ENCODE measurements at places on chromosomes 12 and 14.
A peak's percentile ranks its signal among the peaks of the same experiment; 100 is the strongest.

DNA sequence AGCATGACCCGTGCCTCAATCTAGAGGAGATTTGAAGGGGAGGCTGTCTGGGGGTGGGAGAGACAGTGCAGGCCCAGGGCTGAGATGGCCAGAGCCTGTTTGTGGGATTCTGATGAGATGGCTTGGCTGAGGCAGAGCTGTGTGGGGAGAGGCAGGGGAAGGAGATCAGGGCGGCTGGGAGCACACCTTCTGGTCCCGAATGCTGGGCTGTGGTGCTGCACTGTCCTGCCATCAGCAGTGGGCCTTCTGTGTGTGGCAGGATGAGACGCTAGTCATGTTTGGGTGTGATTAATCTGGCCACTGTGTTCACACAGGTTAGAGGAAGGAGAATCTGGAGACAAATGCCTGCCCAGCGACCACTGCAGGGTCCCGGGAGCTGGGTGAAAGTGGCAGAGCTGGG is 300.9 kb downstream of the CACNA1C start:
- no peak for DNase-seq

DNA sequence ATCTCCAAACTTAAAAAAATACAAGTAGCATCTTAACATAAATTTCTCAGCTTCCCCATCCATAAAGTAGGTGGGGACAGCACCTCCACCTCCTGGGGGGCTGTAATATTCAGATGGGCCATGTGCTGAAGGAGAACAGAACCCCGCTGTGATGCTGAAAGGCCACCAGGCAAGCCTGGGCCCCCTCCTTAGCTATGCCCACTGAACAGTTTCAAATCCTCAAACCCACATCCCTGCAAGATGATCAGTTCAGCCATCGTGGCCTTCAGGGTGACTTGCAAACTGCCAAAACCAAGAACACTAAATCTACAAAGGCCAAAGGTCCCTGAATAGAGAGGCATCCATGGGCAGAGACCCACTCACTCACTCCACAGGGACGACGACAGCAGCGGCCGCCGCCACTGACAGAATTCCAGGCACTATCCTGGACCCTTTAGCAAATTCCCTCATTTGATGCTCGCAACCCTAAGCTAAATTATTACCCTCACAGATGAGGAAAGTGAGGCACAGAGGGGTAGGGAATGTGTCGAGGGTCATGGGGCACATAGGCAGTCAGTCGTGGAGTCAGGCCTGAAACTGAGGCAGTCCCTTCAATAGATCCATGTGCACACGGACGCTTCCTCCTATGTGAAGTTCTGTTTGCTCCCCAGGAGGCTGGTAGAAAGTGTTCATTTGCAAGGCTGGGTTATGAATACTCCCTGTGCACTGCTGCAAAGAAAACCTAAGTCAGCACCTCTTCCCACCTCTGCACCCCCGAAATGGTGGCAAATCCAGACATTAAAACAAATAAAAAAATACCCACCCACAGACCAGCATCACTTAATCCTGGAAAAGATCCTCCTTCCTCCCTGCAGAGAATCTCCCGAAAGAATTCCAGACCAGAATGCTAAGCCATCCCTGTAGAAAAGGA is 5.9 kb downstream of the ITPK1 start:
- DNase-seq = no peak

- DNase-seq = peak; percentile 80
Measured at GRCh38 chr12:57519796-57520052, 590 bp downstream of the DDIT3 start.

- no peak for DNase-seq
Measured at GRCh38 chr12:47740606-47741339, 15.5 kb upstream of the ENDOU start.

- no peak for DNase-seq
Measured at GRCh38 chr12:57840726-57841125, 5.8 kb downstream of the CTDSP2 start.

DNA sequence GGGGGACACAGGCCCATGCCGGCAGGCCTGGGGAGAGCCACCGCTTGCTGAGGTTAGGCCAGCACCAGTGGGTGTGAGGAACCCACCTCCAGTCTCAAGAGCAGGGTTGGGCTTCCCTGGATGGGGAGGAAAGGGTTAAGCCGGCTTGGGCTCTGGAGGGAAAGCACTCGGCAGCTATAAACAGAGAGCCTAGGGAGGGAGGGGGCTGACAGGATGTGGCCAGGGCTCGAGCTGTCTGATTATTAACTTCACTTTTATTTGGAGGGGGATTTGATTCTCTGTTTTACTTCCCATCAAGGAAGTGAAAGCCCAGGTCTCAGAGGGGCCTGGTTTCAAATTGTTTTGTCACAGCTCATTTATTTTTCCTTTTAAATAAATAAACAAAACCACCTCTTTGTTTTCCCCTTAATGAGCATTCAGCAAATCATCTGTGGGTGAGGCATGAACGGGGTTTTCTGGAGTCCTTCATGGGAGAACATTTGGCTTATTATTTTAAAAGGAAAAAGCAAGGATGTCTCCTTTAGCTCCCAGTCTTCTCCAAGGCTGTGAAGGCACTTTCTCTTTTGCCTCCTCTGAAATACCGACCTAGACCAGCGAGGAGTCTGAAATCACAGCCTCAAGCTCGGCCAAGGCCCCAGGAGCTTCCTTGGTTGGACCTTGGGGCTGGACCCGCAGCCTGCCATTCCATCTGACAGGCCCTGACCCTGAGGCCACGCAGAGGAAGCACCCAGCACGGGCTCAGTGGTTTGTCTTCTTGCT is 21.9 kb upstream of the ZFP36L1 start:
- peak; percentile 64 for DNase-seq

DNA sequence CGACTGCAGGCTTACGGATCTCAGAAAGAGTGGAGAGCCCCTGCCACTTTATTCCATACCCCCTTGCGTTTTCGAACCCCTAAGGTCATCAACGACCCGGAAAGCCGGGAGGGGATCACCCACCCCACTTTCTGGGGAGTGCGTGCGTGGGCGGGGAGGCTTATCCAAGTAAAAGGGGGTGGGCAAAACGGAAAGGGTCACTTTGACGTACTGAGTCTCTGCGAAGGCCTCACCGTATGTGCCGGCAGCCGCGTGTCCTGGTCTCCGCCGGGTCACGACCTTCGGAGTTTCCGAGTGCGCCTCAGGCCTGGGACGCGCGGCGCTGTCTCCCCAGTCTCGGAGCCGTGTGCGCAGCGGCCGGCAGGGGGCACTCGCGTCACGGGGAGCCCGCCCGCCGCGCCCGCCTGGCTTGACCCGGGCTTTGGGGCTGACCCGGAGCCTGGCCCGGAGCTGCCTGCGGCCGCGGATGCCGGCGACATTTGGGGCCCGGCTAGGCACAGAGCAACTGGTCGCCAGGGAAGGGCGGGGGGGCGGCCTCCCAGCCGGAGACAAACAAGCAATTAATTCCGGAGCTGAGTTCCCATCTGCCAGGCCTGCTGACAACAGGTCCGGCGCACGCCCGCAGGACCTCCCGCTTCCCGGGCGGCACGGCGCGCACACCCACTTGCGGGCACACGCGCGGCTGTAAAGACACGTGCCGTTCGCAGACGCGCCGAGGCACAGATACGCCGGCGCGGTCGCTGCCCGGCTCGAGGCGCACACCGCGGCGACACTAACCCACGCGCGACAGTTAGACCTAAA is 890 bp upstream of the KIF26A start:
- peak; percentile 92 for DNase-seq

DNA sequence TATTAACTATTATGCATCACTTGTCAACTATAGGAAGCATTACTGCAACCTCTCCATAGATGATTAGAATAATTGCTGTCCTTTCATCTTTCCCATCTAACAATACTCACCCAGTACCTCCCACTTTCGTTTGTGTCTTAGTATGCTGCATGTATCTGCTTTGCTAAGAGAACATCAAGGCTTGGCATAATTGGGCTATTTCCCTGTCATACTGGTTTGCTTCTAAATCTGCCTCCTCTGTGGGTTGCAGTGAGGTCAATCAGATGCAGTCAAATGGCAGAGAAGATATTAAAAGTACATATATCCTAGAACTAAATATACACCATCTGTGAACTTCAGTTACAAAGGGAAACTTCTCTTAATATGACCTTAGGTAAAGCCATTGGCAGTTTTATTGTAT is 710.8 kb downstream of the DIO2 start:
- no peak for DNase-seq

DNA sequence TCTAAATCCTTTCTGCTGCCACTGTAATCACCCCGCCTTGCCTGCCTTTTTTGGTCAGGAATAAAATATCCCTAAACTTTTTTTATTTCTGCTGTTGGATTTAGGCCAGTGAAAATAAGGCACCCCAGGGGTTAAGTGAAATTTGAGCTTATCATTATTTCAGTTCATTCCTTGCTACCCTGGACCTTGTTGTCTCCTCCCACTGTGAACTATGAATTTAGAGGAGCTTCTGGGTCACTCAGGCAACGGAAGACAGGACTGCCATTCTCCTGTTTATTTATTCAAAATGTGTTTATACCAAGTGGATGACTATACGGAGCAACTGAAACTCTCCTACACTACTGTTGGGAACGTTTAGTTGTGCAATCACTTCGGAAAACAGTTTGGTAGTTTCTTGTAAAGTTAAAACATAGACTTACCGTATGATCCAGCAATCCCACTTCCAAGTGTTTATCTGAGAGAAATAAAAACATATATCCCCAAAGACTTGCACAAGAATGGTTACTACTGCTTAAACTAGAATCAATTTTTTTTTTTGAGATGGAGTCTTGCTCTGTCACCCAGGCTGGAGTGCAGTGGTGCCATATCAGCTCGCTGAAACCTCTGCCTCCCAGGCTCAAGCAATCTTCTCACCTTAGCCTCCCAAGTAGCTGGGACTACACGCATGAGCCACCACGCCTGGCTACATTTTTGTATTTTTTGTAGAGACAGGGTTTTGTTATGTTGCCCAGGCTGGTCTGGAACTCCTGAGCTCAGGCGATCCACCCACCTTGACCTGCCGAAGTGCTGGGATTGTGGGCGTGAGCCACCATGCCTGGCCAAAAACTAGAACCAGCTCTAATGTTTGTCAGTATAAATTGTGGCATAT is 2.3 kb upstream of the TRAFD1 start:
- no peak for DNase-seq

GRCh38 chr12:6827982-6828780 is at the start of gene P3H3:
P3H3 (plus strand) TSS chr12:6828407; CDS start chr12:6828441, 34 bp downstream.
- peak; percentile 83 for DNase-seq

DNA sequence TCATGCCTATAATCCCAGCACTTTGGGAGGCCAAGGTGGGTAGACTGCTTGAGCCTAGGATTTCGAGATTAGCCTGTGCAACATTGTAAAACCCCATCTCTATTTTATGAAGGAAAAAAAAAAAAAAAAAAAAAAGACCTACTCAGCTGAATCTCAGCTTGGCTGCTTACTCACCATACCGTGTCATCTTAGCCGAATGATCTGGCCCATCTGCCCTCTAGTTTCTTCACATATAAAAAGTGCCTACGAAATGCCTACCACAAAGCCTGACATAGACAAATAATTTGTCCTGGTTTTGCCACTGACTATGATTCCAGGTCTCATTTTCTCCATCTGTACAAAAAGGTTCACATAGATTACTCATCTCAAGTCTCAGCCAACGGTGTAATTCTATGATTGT is 10.1 kb downstream of the DIABLO start:
- no peak for DNase-seq

DNA sequence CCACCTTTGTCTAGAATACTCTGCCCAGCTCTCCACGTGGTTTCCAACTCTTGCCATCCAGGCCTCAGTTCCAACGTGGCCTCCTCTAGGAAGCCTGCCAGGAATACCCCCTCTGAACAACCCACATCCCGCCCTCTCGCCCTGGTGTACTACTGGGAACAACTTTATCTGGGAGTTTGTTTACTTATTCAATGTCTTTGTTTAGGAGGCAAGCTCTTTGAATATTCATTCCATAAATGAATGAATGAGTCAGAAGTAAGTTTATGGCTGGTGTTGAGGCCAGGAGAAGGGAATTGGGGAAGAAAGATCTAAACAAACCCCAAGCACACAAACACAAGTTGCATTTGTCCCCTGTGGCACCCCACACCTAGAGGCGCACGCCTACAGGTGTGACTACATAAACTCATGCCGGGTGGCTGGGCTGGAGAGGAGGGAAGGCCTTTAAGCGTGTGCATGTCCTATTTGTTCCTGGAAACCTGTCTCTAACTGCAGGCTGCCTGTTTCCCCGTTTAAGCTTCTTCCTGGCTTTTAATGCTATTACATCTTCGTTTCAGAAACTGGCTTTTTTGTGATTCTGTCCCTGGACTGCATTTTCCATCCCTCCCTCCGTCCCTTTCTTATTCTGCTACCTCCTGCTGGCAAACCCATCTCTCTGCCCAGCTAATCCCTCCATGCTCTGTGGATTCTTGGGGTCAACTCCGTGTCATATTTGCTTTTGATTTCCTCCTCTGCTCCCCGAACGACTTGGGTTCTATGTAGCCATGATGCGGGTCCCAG is 57.9 kb downstream of the FZD10 start:
- peak; percentile 50 for DNase-seq

GRCh38 chr14:87148655-87149054 is 844.3 kb downstream of the GALC start:
- no peak for DNase-seq

GRCh38 chr14:54653712-54654469 is 87.0 kb downstream of the SAMD4A start:
- DNase-seq = no peak

- no peak for DNase-seq
Measured at GRCh38 chr12:116520801-116521471, 38.2 kb upstream of the MAP1LC3B2 start.

DNA sequence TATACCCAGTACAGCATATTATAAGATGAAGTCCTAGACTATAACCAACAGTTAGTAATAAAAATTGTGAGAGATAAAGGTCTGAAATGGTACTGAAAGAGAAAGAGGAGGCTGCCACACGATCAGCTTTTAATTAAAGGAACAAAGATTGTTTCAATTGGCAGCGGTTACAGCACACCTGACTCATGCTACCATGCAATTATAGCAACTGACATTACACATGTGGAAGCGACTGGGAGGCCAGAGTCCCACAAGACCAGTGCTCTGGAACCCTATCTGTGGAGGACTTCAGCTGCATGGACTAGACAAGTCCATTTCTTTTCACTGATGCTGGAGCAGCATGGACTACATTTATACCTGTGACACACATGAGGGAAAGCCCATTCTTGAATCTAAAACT is 55.2 kb downstream of the SEL1L start:
- no peak for DNase-seq

GRCh38 chr14:44279357-44279756 is 227.7 kb downstream of the FSCB start:
- no peak for DNase-seq

- no peak for DNase-seq
Measured at GRCh38 chr14:58736606-58737005, 98.8 kb downstream of the DACT1 start.

- no peak for DNase-seq
Measured at GRCh38 chr14:21317398-21317797, 37.5 kb downstream of the RPGRIP1 start.

DNA sequence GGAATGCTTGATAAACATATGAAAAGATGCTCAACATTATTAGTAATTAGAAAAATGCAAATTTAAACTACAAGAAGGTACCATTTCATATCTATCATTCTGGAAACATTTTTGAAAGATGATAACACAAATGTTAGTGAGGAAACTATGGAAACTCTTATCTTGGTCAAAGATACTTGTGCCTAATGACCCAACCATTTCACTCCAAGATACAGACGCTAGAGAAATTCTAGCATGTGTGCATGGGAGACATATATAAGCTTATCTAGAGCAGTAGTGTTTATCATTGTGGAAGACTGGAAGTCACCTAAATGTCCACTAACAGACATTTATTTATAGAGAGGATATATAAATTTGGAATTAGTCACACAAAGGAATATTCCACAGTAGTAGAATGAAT is 143.1 kb upstream of the HMGA2 start:
- no peak for DNase-seq

- DNase-seq = no peak
Measured at GRCh38 chr12:66965621-66966020, 286.7 kb upstream of the GRIP1 start.

Data from ecto neural progenitor cell (in vitro differentiated cells).